Stimulated activated CD4-positive, alpha-beta T cell treated with anti-CD3 and anti-CD28 coated beads, TNF-alpha, amount 100 ng/mL, for 1 hour (primary cell): ENCODE measurements at places on chromosomes 3 and 15.

DNA sequence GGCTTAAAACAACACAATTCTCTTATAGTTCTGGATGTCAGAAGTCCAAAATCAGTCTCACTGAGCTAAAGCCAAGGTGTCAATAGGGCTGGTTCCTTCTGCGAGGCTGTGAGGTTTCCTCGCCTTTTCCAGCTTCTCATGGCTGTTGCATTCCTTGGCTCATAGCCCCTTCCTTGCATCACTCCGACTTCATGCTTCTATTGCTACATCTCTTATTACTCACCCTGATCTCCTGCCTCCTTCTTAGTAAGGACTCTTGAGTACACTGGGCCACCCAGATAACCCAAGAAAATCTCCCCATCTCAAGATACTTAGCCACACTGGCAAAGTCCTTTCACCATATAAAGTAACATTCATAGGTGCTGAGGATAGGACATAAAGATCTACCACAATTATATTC, 193.9 kb downstream of the ADAMTS17 start:
- no peak for DNase-seq

DNA sequence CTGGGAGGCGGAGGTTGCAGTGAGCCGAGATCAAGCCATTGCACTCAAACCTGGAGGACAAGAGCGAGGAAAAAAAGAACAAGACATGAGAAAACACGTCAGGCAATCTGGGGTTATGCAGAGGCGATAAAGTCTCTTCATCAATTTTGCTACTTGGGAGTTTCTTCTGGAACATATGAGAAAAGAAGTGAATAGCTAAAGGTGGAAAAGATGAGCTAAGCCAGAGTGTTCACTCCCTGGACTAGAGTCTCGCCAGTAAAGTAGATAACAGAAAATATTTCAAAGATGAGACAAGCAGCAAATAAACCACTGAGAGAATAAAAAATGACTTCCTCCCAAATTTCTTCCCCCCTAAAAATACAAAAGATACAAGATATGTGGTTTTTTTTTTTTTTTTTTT, 188.4 kb upstream of the HES1 start:
- DNase-seq, result no peak

GRCh38 chr3:110815008-110815583, 256.5 kb upstream of the NECTIN3 start:
- no peak for DNase-seq

- DNase-seq, result peak; percentile 43
Observed at GRCh38 chr3:71444028-71444860, 139.3 kb downstream of the FOXP1 start.

- DNase-seq, result no peak
Observed at GRCh38 chr3:133890037-133890436, 5.6 kb downstream of the RAB6B start.

- DNase-seq, result no peak
Observed at GRCh38 chr15:92006186-92007028, 152.9 kb downstream of the SLCO3A1 start.

DNA sequence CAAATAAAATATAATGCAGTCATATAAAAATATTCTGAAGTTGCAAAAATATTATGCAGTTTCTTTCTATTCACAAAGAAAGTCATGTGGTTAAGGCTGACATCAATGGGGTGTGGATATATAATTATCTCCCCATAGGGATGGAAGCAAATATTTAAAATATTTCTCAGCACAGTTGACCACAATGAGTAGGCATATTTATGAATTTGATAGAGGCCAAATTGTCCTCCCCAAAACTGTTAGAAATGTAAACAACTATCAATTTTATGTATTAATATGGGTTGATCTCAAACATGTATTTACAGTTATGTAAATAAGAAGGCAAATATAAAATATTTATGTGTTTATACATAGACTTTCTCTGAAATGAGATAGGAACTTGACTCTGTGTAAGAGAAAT, 246.0 kb upstream of the CBLB start:
- no peak for DNase-seq

GRCh38 chr3:13845806-13846205, 34.1 kb downstream of the WNT7A start:
- no peak for DNase-seq

- no peak for DNase-seq
Observed at GRCh38 chr15:89828281-89829145, 13.9 kb upstream of the ANPEP start.

GRCh38 chr15:48544778-48545177, 100.7 kb downstream of the FBN1 start:
- DNase-seq, result no peak

DNA sequence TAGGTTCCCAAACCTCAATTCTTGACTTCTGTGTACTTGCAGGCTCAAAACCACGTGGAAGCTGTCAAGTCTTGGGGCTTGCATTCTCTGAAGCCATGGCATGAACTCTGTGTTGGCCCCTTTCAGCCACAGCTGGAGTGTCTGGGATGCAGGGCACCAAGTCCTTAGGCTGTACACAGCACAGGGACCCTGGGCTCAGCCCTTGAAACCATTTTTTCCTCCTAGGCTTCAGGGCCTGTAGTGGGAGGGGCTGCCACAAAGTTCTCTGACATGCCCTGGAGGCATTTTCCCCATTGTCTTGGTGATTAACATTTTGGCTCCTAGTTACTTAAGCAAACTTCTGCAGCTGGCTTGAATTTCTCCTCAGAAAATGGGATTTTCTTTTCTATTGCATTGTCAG, 135.4 kb downstream of the ATG7 start:
- DNase-seq, result no peak

GRCh38 chr3:116200956-116201690, 244.2 kb downstream of the LSAMP start:
- no peak for DNase-seq

- no peak for DNase-seq
Observed at GRCh38 chr3:123546133-123546755, 38.6 kb downstream of the HACD2 start.

- DNase-seq, result no peak
Observed at GRCh38 chr3:158617982-158618875, 26.1 kb upstream of the GFM1 start.

DNA sequence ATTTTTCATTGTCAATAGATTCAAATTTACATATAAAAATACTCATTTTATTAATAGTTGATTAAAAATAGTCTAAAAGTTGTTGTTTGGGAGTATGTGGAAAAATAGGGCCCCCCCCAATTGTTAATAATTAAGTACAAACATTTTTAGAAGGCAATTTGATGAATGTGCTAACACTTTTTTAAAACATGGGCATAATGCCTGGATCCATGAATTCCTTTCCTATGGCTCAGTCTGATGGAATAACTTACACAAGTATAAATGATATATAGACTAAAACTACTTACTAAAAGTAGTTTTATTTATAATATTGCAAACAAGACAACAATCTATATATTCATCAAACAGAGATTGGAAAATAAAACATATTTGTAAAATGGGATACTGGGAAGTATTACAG, 247.2 kb upstream of the LRRN1 start:
- DNase-seq, result no peak

GRCh38 chr3:12946251-12946648, 104.9 kb upstream of the RPL32 start:
- DNase-seq, result no peak

- no peak for DNase-seq
Observed at GRCh38 chr3:188165596-188165995, 11.6 kb downstream of the LPP start.

DNA sequence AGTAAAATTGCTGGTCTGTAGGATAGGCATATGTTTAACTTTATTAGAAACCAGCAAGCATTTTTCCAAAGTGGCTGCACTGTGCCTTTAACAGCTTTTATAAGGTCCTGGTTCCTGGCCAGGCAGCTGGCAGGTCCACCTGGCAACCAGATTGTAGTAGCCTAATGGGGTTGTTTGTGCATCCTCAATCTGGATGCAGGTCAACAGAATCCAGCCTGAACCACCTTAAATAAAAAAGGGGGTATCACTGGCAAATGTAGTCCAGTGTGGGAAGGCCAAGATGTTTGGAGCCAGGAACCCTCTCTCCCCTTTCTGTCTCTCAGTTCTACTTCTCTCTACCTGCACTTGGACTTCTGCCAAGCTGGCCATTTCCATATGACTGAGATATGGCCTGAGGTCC, 200.3 kb downstream of the ZNF621 start:
- DNase-seq, result no peak

- DNase-seq, result no peak
Observed at GRCh38 chr15:24944954-24945353, 9.8 kb upstream of the SNRPN start.

DNA sequence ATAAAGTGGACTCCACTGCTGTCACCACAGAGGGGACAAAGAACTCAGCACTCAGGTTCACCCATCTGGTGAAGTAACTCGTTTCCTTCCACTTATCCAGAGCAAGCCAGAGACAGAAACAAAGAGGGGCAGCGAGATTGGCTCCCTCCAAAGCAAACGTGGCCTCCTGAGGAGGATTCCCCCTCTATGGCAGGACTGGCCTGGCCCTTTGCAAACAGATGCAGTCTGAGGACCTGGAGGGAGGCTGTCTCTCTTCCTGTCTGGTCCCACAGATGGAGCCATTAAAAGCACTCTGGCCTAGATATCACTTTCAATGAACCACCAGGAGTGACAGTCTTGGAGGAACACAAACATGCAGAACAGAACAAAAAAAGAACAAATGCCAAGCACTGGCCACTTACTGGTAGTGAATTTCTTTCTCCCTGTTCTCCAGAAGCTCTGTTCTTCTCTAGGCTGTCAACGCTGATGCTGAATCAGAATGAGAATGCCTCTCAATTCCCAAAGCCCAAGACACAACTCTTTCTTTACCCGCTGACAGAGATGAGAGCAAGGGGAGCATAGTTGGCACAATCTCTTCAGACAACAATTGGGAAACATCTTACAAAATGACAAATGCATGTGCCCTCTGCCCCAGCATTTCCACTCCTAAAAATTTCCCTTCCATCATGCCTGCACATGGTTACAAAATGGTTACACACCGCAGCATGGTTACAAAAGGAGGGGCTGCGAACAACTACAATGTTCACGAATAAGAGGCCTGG, 14.3 kb downstream of the KLHL25 start:
- no peak for DNase-seq

- no peak for DNase-seq
Observed at GRCh38 chr3:8992199-8992598, 28.9 kb upstream of the RAD18 start.

DNA sequence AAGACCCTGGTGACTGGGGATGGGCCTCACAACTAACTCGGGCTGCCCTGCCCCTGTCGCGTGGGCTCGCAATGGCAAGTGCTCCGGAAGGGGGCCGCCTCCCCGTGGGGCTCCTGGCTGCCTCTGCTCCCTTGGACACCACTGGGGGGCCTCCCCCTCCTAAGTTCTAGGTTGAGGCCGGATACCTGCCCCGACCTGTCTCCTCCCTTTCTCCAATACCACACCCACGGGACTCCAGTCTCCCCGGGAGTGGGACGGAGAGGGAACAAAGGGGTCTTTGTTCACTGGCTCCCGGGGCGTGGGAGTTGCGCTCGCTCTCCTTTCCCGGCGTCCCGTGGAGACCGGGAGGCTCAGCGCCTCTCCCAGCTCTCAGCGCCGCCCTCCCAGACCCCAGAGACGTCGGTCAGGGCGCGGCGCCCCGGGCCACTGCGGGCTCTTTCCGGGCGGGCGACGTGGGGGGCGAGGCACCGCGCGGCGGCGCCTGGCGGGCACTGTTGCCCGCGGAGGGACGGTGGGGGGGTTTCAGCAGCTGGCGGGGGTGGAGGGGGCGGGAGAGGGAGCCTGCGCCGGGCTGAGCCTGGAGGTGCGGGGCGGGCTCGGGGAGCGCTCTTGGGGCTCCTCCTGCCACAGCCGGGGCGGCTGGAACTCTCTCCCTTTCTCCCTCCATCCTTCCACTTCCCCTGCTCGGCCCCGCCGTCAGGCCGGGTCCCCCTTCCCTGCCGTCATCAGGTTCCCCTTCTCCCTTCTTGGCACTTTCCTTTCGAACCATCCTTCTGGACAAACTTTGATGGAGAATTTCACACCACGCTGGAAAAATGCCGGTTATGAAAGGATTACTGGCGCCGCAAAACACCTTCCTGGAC, at the start of gene KCNH8:
Gene KCNH8 (plus strand): TSS at position 606 of the 863 bp plus-strand sequence. CDS start 210 bp downstream, at position 816.
- DNase-seq, result no peak

GRCh38 chr3:137737208-137737607, 26.9 kb upstream of the SOX14 start:
- DNase-seq, result no peak

GRCh38 chr3:29627136-29628117, 346.6 kb downstream of the RBMS3 start:
- DNase-seq, result no peak

DNA sequence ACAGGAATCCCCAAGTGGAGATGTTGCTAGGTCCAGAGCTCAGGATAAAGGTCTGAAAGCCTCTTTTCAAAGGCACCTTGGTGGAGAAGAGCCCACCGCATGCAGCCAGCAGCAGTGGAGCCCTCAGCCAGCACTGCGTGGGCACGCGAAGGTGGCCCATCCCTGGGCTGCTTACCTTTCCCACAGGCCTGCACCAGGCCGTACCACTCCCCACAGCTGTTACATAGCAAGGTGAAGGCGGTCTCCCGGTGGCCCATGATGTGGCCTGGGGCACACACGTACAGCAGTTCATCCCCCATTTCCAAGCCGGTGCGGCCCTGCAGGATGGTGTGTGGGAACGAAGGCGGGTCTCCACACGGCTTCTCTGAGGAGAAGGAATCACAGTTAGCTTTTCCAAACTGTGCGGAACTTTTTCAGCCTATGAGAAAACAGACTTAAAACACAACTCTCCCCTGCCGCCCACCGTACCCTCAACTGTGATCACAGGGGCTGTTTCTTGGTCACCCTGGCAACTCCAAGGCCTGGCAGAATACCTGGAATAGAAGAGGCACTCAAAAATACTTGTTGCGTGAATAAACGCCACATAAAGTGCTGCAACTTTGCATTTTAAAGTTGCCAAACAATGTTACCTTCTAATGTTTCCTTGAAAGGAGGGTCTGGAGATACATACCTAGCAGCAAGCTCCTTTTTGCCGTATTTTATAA, 43.7 kb downstream of the SUSD5 start:
- DNase-seq, result no peak

DNA sequence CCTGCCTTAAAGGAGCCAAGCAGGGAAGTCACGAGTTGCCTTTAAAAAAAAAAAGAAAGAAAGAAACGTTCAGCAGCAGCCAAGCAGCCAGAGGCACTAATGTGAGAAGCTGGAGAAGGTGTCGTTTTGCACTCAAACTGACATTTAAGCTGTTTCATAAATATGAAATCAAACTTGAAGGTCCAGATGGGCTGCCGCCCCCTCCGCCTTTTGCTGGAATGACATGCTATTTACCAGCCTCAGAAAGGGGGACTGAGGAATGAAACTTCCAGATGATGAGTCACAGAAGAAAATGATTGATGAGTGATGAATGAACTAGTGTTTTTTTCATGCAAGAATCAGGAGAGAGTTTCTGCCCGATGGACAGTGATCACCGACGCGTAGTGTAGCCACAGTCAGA, 396.8 kb downstream of the IGSF11 start:
- DNase-seq, result no peak

- no peak for DNase-seq
Observed at GRCh38 chr15:74716651-74717050, 8.7 kb downstream of the CYP1A1 start.

DNA sequence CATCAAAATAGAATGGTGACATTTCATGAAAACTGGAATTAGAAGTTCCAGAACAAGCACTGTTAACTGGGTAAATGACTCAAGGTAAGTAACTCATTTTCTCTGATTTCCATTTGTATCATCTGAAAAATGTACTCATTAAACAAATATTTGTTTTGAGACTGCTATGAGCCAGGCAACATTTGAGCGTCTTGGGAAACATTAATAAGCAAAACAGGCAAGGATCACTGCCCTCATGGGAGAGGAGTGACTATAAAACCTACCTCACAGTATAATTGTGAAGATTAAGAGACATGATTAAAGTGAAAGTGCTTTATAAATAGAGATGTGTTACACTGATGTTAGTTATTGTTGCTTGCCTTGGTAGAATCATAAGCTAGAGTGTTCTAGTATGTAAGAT, 711.8 kb upstream of the UBE2E2 start:
- DNase-seq, result no peak
